Aorta (tissue), 5 donors: ENCODE measurements at places on chromosomes 13 and 19. TPM values are rescaled to one million over a fixed set of nuclear protein-coding genes. Genes with fewer than 3 reads are reported as not detected.

NLRP4 gene
- polyA plus RNA-seq: not detected

LGALS14 gene
- not detected for polyA plus RNA-seq

KCTD4 gene
- 0.25 TPM for polyA plus RNA-seq

CEACAM7 gene
- 7.4 TPM for polyA plus RNA-seq

ZNF570 gene
- polyA plus RNA-seq: 4.9 TPM
